Body of pancreas (tissue), 4 donors: ENCODE measurements at places on chromosomes 11 and 22. TPM values are rescaled to one million over a fixed set of nuclear protein-coding genes. Genes with fewer than 3 reads are reported as not detected.

- no peaks in the 10 kb centered on the region for H3K27me3 ChIP-seq
- peak overlapping the region; percentile 93 for H3K27ac ChIP-seq
- no peak for DNase-seq
- no peaks in the 10 kb centered on the region for H3K36me3 ChIP-seq
Measured at GRCh38 chr22:17629173-17629489, 582 bp upstream of the ATP6V1E1 start.

DNA sequence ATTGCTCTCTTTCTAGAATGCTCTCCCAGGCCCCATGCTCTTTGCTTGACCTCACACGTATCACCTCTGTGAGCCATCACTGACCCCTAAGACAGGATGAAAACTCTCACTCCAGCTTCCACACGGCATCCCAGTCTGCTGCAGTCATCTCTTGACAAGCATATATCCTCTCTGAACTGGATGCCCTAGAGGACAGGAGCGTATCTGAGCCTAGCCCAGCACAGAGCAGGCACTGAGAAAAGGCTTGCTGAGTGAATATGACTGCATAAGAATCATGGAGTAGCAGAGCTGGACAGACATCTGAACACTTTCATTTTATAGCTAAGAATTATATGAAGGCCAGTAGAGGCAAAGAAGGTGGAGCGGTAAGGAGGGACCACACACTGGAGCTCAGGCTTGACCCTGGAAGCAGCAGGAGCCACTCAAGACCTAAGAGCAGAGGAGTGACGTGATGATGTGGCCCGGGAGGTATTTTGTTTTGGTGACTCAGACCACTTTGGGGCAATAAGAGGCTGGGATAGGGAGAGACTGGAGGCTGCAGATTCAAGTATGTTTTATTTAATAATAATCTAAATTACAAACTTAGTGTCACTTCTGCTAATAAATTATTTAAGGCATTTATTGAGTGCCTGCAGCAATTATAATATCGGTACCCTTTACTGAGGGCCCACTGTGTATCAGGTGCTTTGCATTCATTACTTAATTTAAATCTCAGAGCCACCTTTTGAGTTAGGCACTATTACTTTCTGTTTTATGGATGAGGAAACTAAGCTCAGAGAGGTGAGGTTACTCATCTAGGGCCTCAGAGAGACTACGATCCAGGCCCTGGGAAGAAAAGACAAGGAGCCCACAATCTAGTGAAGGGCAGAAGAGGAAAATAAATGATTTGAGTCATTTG, 42.6 kb downstream of the MAP6 start:
- no peak overlapping the region for H3K4me3 ChIP-seq
- DNase-seq, result no peak
- H3K4me1 ChIP-seq, result no peaks in the 10 kb centered on the region
- H3K36me3 ChIP-seq, result no peaks in the 10 kb centered on the region

RELT gene
- 0.52 TPM for total RNA-seq

DNA sequence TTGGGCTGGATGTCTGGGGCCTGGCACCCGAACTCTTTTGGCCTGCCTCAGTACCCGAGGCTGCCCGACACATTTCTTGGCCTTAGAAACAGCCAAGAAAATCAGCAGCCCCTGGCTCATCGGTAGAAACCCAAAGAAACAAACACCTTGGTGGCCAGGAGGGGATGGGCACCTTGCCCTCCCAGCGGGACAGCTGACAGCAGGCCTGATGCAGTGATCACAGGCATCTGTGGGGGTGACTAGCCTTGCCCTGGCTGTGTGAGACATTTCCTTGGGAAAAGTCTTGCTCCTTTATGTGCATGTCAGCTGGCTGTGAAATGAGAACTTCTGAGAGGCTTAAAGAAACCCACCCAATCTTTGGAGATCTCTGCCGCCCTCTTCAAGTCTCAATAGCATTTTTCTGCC, 60.9 kb downstream of the SMIM38 start:
- no peak overlapping the region for H3K4me3 ChIP-seq
- no peak for DNase-seq
- H3K27ac ChIP-seq, result no peak overlapping the region
- no peaks in the 10 kb centered on the region for H3K36me3 ChIP-seq
- H3K27me3 ChIP-seq, result no peaks in the 10 kb centered on the region
- H3K4me1 ChIP-seq, result peaks cover 9% of the 10 kb centered on the region

- peak overlapping the region; percentile 64 for H3K27ac ChIP-seq
- DNase-seq, result peak; percentile 68
- peak overlapping the region; percentile 91 for H3K4me3 ChIP-seq
- H3K27me3 ChIP-seq, result no peaks in the 10 kb centered on the region
- H3K36me3 ChIP-seq, result no peaks in the 10 kb centered on the region
Measured at GRCh38 chr11:118530180-118530682, 761 bp upstream of the TMEM25 start.
